ENCODE measurements at places on chromosomes 2 and 18.

GRCh38 chr2:198456418-198456817, 652.0 kb downstream of the PLCL1 start:
- no peak for DNase-seq

DNA sequence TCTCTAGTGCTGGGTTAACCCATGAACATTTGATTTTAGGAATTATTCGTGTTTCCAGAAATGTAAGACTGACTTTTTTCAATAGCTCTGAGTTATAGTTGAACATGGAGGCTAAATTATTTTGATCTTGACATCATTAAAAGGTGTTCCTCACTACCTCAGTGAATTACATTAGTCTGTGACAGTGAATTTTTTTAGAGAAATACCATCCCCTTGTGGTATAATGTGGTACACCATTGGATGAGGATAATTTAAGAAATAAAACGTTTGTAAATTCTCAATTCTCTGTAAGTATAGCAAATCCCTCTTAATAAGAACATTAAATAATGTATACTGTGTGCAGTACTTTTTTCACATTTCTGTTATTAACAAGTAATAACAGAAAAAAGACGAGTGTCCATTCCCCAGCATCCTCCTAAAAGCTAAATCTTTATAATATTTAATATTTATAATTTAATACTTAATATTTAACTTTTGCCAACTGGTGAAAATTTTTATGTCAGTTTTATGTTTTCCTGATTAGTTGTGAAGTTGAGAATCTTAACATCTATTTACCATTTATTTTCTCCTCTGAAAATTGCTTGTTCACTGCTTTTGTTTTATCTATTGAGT, 70.3 kb upstream of the CWC22 start:
- peak; percentile 20 for DNase-seq

- DNase-seq = no peak
Observed at GRCh38 chr18:12819322-12819721, 64.7 kb downstream of the PTPN2 start.

- no peak for DNase-seq
Observed at GRCh38 chr18:77653792-77654191, 404.1 kb downstream of the GALR1 start.

- peak; percentile 67 for DNase-seq
Observed at GRCh38 chr2:73085691-73086090, 14.2 kb upstream of the SFXN5 start.

DNA sequence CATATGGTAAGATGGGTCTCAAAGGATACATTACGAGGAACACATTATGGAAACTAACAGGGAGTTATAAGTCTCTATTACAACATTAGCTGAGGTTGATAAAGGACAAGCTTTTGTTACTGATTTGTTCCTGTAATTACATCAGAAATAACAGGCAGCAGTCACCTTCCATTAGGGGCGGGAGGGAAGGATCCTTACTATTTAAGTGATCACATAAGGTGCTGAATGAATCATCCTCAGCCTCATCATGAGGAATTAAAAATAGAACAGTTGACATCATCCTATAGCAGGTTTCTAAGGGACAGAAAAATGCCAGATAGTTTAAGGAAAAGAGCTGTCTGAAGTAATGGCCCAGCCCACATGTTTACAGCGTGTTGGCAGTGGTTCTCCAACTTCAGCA, 86.9 kb upstream of the MGAT5 start:
- DNase-seq = no peak

GRCh38 chr2:119823734-119824334, 64.1 kb downstream of the PTPN4 start:
- DNase-seq = peak; percentile 75

DNA sequence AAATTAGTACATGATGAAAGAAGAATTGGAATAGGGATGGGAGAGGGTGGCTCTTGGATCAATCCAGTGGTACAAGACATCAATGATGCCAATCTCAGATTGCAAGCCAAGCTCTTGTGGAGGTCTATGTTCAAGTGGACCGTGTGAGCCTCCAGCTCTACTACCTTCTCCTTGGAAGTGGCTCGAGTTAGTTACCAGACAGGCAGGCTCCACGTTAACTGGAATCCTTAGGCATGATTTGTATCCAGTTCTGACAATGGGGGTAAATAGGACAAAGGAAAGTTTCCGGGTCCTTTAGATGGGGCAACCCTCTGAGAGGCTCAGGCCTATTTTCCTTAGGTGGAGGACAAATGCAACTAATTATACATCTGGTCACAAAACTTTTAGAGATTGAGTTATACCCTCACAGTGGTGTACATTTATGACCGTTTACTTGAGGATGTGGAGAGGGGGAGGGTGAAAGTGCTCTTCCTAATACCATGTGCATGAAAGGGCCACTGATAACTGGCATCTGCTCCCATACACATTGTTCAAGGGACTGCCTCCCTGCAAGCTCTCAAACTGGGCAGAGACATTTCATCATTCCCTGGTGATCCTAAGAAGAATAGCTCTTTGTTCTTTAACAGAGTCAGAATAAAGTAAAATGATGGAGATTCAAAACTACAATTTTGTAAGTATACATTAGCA, 180.2 kb downstream of the SOCS6 start:
- no peak for DNase-seq

DNA sequence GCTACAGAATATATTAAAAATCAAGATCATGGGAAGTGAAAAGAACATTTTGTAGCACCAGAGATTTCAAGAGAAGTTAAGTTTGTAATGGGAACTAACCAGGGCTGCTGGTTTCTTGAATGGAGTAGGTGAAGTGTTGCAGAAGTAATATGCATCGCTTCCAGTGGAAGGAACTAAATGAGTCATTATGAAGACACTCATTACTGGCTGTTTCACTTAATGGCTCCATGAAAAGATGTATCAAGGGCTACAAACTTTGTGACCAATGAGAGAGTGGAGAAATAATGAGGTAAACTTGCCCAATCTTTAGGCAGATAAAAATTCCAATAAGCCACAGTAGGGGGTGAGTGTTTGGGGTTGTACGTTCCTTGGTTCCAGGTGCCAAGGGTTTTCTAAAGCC, 380.4 kb upstream of the POU3F3 start:
- peak; percentile 28 for DNase-seq

- no peak for DNase-seq
Observed at GRCh38 chr18:78505851-78506461, 473.7 kb upstream of the SALL3 start.

GRCh38 chr18:46035696-46036680, 36.1 kb downstream of the PSTPIP2 start:
- no peak for DNase-seq

GRCh38 chr2:153543635-153544071, 65.1 kb upstream of the RPRM start:
- DNase-seq = no peak

DNA sequence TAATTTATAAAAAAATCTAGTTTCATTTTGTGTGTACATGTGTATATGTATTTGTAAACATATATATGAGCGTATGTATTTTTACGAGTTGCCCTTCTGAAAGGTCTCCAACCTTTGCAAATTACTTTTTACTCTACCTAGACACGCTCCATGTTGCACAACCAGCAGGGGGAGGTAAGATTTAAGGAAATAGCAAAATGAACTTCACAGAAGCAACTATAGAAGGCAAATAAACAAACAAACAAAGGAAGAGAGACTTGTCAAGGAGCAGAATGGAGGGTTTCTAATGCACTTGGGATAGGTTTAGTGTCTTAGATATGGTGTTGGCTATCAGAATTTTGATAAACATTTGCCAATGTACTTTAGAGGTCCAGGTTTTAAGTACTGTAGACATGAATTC, 820.5 kb upstream of the POU3F3 start:
- no peak for DNase-seq

DNA sequence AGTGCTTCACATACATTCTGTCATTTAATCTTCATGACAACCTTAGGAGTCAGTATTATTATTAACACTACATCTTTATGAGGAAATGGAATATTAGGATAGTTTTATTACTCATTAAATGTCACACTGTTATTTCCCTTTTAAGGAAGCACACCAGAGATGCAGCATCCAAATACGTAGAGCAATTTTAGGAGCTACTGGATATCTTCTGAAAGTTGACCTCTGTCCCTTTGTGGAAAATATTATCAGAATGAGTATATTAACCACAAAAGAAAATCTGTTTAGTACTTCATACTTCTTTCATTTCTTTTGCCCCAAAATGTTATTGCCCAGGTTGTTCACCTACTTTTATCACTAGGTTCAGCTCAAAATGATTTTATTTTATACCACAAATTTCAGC, 72.9 kb upstream of the APCDD1 start:
- no peak for DNase-seq

DNA sequence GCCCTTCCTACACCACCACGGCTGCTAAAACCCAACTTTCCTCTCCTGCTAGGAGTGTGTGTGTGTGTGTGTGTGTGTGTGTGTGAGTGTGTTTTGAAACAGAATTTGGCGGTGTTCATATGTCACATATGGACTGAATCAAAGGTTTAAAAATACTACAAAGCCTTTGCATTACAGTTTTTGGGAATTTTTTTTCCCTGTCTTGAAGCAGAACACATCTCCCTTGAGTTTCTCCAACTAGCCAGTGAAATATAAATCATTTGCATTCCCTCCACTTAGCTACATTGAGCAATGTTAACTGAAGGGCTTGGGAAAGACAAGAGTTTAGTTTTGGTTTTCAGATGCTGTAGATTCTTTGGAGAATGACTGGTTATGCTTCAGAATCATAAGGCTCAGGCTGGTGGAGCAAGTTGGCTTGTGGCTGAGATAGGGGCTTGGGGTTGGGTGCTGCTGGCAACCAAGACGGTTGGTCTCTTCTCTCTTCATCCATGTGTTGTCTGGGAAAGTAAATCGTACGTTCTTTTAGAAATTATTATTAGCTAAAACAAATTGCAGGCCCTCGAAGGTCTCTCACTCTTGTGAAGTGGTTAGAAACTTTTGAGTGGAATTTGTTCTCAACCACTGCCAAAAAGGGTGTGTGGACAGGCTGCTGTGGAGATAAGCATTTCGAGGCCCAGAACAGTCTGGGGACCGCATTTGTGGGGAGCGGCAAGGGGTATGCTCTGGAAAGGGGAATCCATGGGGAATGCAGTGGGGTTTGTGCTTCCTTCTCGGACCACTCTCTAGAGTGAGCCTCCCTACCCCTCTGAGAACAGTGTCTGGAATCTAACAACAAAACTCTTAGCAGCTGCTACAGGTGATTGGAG, 1.4 kb downstream of the NRP2 start:
- DNase-seq = no peak

DNA sequence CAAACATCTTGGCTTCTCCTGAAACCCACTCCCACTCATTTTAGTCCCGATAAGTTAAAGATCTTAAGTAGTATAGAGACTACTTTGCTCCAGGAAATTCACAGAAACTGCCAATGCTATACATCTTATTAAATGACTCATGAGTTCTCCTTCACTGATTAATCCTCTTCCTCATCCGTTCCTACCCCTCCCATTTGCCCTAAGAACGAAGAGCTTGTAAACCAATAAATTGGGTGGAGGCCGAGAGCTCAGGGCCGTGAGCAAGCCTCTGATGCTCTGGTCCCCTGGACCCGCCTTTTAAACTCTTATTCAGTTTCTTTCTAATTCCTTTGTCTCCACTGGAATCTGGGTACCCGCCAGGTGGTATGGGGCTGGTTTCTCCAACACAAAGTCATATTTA, 68.6 kb downstream of the METTL8 start:
- DNase-seq = no peak

- DNase-seq = no peak
Observed at GRCh38 chr18:58723810-58724602, 52.7 kb downstream of the MALT1 start.

GRCh38 chr2:132586101-132586511, 83.9 kb downstream of the LYPD1 start:
- no peak for DNase-seq

GRCh38 chr2:131045286-131046027, 47.8 kb downstream of the FAM168B start:
- DNase-seq = no peak

DNA sequence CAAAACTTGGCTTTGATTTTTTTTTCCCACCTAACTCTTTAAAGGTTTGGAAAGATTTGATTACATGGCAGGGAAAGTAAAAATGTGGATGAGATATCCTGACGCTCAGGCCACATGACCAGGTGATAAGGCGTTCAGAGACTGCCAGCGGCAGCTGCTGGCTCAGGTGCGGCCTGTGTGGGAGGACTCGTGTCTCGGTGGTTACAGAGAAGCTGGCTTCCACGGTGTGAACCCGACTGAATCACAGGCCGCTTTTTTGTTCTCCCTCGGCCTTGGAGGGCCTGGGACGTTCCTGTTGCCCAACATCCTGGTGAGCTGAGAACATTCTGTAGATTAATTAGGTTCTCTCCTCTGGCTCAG, 124.2 kb upstream of the ZNF516 start:
- peak; percentile 50 for DNase-seq

DNA sequence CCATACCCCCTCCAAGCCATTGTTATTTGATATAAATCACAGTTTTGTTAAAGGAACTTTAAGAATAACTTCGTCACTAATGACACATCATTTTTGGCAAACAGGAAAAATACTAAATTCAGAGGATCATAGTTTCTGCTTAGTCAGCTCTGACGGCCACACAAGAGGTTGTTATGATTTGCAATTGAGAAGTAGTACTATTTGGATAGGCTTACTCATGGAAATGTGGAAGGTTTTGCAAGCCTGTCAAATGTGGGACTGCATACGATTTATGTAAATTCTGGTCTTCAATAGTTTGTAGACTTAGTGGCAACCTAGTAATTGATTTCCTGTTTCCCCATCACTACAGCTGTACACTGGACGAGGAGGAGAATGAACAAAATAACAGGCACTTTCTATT, 108.1 kb downstream of the ARHGEF33 start:
- DNase-seq = no peak

DNA sequence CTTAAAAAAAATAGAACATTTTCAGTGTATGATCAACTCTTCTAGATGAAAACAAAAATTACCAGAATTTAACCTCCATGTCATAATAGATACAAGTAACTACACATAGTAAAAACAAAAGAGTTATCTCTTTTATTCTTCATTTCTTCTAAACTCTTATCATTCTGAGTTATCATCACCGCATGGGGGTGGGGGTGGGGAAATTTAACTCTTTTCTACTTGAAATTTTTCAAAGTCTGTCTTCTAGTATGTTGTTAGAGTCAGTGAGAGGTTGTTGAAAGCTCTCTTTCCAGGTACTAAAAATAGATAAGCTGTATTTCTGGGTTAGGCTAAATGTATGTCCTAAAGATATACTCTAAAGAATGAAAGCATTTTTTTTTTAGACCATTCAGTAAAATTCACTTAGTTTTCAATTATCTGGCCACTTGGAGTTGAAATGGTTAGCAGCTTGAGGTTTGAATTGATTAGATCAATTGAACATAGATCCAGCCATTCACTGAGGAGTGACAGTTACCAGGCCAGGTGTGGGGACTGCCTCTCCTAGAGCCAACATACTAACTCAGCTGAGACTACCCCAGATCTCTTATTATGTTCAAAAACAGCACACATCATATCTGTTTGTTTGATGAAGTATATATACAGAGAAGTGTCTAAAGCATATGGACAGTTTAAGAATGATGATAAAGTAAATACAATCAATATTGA, 220.7 kb downstream of the IKZF2 start:
- no peak for DNase-seq

- DNase-seq = no peak
Observed at GRCh38 chr2:165281387-165281786, 42.2 kb downstream of the SCN2A start.

DNA sequence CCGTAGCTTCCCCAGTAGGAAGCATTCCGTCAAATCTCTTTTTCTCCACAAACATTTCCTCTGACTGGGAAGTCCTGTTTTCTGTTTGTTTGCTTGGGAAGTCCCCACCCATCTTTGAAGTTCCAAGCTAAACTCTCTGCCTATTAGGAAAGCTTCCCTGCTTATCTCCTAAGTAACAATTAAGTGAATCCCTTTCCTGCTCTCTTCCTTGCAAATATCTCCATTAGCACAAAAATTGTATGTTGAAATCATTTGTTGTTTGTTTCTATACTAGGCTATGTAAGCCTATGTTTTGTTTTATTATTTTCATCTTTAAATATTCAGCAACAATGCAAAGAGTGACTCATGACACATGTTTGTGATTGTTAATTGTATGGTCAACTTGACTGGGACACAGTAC, 812.6 kb upstream of the LRATD1 start:
- DNase-seq = no peak

All from AML-193 (cell line).